ENCODE measurements at places on chromosomes 7 and 10. TPM values are rescaled to one million over a fixed set of nuclear protein-coding genes. Genes with fewer than 3 reads are reported as not detected.

CHST15 gene
- total RNA-seq = 1.4 TPM

TPST1 gene
- total RNA-seq = 210 TPM

SPDYE6 gene
- not detected for total RNA-seq

CYTH3 gene
- 32.1 TPM for total RNA-seq

Data from smooth muscle cell of bladder (primary cell).